ENCODE measurements at places on chromosomes 2 and 18.

DNA sequence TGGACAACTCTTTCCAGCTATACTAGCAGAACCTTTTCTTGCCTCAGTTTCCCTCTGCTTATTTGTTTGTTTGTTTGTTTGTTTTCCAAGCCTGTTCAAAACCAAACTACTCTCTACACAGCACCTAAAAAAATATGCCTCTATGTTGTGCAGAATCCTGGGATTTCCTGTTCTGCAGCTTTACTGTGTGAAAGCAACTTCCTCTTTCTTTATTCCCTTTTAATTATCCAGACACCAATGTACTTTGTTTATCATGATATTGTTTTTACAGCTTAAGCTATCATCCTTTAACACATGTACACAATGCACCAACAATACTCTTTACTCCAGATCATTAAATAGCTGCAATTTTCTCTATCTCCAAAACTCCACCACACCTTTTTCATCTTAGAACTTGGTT is 259.5 kb downstream of the EPHA4 start:
- DNase-seq: no peak

DNA sequence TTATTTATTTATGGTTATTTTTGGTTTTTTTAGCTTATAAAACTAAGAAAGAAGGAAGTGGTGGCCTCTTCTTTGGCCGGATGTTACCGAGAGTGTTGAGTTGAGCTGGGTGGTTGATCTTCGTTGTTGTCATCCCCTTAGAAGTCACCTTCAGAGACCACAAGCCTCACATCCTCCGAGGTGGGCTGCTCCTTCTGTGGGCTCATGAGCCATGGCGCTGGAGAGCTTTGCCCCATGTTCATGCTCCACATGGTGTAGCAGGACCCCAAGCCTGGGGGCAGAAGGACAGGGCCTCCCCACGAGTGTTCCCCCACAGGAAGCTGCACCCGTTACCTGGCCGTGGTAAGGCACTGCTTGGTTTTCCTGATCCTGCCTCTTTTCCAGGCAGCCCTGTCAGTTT is 23.4 kb downstream of the SNTG2 start:
- DNase-seq: no peak

DNA sequence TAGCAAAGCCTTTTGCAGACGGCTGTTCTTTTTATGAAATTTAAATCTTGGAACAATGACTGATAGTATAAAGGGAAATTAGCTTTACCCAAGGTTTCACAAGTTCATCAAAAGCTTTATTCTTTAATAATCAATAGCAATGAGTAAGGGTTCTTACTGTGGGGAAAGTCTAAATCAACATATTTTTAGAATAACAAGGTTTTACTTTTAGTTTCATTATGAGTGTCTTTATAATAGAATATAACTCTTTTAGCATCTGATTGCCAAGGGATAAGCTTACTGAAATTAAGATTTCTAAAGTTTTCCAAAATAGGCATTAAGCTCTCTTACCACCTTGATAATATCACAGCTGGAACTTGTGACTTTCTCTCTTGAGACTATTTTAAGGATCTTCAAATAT is 1489.7 kb downstream of the LRP1B start:
- DNase-seq: no peak

- DNase-seq: peak; percentile 46
Measured at GRCh38 chr2:105184420-105184819, 57.1 kb upstream of the GPR45 start.

DNA sequence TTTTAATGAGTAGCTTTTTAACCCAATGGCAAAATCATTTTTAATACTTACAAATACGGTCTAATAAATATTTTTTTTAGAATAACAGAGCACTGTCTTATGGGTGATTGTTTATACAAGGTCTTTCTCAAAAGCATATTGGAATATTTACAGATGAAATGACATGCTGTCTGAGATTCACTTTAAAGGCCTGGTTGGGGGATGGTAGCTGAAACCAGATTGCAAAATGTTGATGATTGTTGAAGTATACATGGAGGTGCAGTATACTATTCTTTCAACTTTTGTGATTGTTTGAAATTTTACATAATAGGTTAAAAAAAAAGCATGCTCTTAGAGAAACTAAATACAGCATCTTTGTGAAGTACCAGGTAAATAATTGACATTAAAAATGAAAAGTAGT is 111.2 kb downstream of the FMNL2 start:
- DNase-seq: no peak

DNA sequence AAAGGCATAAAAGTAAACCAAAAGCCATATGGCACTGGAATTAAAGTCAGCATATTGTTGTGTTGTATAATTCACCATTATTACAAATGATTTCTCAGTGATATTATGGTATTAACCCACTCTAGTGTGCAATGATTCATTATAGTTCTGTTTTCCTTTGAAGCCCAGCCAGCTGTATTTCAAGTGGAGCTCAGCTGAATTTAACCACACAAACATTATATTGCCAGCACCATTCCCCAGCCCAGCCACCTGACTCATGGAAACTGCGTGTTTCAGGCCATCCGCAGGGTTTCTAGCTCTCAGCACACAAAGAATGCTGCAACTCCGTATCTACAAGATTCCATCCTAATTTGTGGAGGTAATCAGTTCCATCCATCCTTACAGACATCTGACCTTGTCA is 166.8 kb upstream of the CHAC2 start:
- no peak for DNase-seq

- no peak for DNase-seq
Measured at GRCh38 chr2:66772618-66773017, 337.7 kb downstream of the MEIS1 start.

- no peak for DNase-seq
Measured at GRCh38 chr2:30974092-30974491, 164.1 kb downstream of the GALNT14 start.
